Upper lobe of left lung (tissue), 6 donors: ENCODE measurements at places on chromosomes 5 and 9. TPM values are rescaled to one million over a fixed set of nuclear protein-coding genes. Genes with fewer than 3 reads are reported as not detected.

- no peak for DNase-seq
Measured at GRCh38 chr5:172858511-172858989, 24.5 kb downstream of the ERGIC1 start.

GRCh38 chr9:36721846-36722588, 149.3 kb downstream of the MELK start:
- DNase-seq: peak; percentile 44

The PCDHB9 gene
- total RNA-seq: 0.63 TPM

GRCh38 chr5:145222622-145223021, 612.5 kb downstream of the PRELID2 start:
- DNase-seq: no peak

DNA sequence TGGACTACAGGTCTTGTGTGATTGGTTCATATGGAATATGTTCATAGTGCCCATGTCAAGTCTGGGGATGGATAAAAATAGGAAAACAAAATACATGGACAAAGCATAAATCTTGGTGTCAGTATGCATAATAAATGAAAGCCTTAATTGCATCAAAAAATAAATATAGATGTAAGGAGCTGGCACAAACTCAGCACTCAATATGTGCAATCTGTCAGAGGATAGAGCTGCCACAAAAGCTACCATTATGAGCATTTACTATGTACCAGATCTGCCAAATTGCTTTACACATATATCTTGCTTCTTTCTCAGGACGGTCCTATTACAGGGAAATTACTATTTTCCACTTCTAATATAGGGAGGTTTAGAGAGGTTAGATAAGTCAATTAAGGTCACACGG, 18.2 kb upstream of the TMED7 start:
- DNase-seq: no peak

GRCh38 chr5:36240779-36241630, 720 bp downstream of the NADK2 start:
- peak; percentile 90 for DNase-seq

GRCh38 chr5:41334758-41335157, 121.4 kb upstream of the C6 start:
- no peak for DNase-seq

DNA sequence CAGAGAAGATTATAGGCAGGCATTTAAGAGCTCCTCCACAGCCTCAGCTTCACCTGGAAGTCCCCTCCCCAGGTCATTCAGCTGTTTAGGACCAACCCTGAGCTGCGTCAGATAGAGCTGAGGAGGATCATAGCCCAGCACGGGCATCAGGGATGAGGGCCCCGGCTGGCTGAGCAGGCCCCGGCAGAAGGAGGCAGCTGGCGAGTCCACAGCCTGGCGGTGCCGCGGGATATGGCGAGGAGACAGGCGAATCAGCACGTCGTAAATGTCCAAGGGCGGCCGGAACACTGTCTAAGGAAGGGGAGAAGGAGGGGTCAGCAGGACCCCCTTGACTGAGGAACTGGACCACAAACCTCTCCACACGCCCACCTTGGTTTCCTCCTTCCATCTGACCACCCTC, 10.6 kb downstream of the NOL6 start:
- DNase-seq: no peak

GRCh38 chr9:122036988-122037387, 56.1 kb downstream of the TTLL11 start:
- no peak for DNase-seq

- DNase-seq: no peak
Measured at GRCh38 chr5:39191216-39191615, 28.1 kb downstream of the FYB1 start.

DNA sequence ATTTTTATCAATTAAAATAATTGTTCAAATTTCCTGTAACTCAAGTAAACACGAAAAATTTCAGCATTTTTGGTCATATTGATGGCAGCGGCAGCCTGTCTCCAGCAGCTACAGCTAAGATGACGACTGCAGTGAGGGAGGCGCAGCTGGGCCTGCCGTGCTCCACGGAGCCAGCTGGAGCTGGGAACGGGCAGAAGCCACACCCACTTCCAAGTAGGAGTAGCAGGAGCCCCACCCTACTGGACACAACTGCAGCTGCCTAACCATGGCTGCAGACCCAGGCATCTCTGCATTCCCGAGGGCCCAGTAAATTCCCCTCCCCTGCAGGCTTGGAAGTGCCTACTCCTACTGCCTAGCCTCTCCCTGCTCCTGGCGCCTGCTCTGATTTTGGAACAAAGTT, 2031.7 kb downstream of the EFNA5 start:
- DNase-seq: peak; percentile 58

DNA sequence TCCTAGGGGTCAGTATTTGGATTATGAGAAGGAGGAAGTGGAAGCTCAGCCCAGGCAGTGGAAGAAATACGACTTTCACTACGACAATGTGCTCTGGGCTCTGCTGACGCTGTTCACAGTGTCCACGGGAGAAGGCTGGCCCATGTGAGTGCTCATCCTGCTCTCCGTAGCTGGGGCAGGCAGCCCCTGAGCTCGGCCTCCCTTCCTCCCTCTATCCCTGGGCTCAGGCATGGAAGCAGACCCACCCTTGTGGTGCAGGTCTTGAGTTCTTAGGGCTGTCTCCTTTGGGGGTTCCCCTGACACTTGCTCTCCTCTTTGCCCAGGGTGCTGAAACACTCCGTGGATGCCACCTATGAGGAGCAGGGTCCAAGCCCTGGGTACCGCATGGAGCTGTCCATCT, 180.1 kb downstream of the CACNA1B start:
- DNase-seq: peak; percentile 7

GRCh38 chr9:125407432-125407973, 145.9 kb downstream of the GAPVD1 start:
- DNase-seq: no peak

DNA sequence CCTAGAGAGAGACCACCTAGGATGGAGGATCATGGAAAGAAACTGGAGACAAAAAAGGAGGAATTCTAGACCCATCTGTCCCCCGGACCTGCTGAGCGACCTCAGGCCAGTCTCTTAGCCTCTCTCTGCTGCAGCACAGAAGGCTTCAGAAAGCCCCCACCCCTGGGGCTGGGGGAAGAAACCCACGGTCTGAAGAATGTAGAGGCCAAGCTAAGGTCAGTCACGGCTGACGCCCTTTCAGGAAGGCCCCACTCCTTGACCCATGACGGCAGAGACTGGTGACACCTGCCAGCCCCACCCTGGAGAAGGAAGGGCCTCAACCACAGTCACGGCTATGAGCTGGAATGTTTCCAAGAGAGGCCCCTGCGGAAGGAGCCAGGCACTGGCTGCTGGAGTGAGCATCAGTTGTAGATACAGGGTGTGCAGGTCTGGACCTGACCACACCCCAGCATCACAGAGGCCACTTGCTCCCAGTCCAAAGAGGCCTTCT, 120.5 kb upstream of the BOD1 start:
- DNase-seq: no peak

DNA sequence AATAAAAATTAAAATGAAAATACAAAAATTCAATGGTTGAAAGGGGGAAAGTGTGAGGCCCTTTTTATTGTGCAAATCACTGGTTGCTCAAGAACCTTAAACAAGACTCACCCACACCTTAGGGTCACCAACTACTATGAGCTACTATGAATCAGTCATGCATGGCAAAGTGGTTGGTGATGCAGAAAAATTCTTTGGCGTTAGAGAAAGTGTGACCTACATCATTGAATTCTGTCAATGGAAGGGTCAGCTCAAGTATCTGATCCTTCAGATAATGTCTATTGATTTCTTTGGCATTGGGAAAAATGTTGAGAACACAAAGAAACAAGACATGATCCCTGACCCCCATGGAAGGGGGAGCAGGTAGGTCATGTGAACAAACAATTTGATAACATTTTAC, 149.7 kb upstream of the ADCY2 start:
- DNase-seq: no peak

- peak; percentile 46 for DNase-seq
Measured at GRCh38 chr9:107883496-107884124, 394.0 kb upstream of the KLF4 start.

DNA sequence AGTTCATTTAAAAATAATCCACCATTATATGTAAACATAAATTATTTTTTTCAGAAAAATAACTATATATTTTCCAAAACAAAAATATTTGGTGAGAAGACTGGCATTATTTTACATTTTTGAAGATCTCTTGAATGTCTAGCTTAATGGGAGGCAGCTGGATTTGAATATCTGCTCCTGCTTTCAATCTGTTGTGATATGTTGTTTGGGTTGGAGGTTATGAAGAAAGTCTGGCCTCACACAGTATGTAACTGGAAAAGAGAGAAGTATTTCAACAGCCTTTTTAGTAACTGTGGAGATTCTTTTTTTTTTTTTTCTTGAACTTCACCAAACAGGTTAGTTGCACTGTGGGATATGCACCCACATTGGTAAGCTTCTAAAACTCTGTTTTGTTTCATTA, 84.7 kb upstream of the SLIT3 start:
- no peak for DNase-seq

GRCh38 chr5:71938895-71939294, 168.4 kb upstream of the MAP1B start:
- DNase-seq: peak; percentile 47

GRCh38 chr9:503326-503725, 288.7 kb downstream of the DOCK8 start:
- no peak for DNase-seq

- no peak for DNase-seq
Measured at GRCh38 chr5:88718736-88719135, 164.2 kb downstream of the MEF2C start.

The DRD1 gene
- total RNA-seq: not detected

DNA sequence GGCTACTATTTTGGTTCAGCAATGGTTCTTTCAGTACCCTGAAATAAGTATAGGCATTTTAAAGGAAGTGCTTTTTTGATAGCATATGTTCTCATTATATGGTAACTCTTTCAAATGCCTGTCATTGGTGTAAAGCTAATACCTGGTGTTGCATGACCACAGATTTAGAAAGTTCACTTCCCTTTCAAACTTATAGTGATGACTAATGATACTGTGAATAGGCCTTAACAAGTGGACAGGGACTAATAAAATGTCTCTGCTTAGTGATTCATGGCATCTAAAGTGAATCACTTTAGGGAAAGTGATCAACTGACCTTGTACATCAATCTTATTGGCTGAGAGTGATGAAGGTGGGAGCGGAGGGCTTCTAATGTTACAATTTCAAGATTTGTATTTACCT, 21.6 kb downstream of the MRPL22 start:
- DNase-seq: no peak

- DNase-seq: no peak
Measured at GRCh38 chr5:1965925-1966324, 83.2 kb upstream of the IRX4 start.

The BHMT gene
- 0.84 TPM for total RNA-seq

GRCh38 chr9:5263351-5264218, 32.4 kb downstream of the INSL4 start:
- DNase-seq: no peak

The PROB1 gene
- 2.1 TPM for total RNA-seq

The CCL27 gene
- total RNA-seq: not detected

DNA sequence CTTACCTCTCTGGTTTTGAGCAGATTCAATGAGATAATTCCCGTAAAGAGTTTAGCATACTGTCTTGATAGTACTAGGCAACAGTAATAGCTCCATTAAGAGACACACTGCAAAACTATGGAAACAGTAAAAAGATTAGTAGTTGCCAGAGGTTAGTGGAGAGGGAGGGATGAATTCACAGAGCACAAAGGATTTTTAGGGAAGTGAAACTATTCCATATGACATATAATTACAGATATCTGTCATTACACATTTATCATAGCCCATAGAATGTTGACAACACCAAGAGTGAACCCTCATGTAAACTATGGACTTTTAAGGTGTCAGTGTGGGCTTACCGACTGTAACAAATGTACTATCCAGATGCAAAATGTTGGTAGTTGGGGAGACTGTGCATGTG, 176.4 kb upstream of the PLCXD3 start:
- DNase-seq: no peak

The C1QTNF2 gene
- total RNA-seq: 3.1 TPM

GRCh38 chr9:20384642-20385041, 237.7 kb downstream of the MLLT3 start:
- no peak for DNase-seq

GRCh38 chr9:36441966-36442365, 41.9 kb upstream of the RNF38 start:
- no peak for DNase-seq

The TMC1 gene
- not detected for total RNA-seq

GRCh38 chr5:68795190-68795589, 298.6 kb upstream of the SLC30A5 start:
- no peak for DNase-seq
